ENCODE measurements at places on chromosomes 6 and 20.

DNA sequence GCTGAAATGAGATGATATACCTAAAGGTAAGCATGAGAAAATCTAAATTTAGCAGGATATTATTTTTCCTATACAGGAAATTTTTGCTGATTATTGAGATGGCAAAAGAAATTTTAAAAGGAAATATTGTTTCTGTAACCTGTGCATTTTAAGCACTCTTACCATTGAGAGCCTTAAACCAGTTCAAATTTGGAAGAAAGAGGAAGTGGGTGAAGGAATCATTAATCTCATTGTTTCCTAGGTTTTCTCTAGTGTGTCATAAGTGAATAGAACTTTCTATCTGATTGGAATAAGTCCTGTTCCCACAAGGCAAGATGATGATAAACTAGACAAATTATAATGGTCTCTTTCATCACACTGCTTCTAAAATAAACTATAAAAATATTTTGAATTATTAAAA is 22.4 kb upstream of the FKBP1C start:
- no peak for DNase-seq

- no peak for DNase-seq
Observed at GRCh38 chr20:35831029-35831428, 59.2 kb downstream of the PHF20 start.

DNA sequence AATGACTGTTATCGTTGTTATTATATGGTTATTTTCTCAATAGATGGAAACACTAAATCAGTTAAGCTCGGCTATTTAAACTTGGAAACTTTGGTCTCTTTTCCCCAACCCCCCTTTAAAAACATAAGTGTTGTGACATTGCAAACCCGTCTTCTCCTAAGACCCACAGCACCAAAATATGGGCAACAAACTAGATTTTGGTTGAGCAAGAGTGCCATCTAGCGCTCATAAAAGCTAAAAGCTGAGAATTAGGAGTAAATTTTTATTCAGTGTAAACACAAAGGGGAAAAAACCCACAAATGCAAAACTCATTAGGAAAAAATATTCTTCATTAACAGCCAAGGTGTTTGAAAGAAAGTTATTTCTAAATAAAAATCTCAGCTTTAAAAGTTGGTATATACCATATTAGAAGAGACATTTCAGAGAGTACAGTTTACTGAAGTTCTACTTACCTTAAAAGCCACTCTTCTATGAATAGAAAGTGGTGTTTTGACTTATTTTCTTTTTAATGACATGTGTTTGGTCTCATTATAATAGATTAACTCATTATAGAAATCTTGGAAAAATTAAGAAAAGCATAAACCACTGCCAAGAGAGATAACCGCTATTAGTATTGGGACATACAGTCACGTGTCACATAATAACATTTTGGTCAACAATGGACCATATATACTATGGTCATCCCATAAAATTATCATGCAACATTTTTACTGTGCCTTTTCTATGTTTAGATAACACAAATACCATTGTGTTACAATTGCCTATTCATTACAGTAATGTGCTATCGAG is 21.1 kb downstream of the SESN1 start:
- no peak for DNase-seq

- peak; percentile 96 for DNase-seq
Observed at GRCh38 chr6:109690737-109691621, at the start of the genes AK9 and FIG4. Gene AK9 (minus strand): TSS chr6:109691202. CDS start chr6:109675745, 15,457 bp downstream. Gene FIG4 (plus strand): TSS chr6:109691296. CDS start chr6:109691436, 140 bp downstream.

DNA sequence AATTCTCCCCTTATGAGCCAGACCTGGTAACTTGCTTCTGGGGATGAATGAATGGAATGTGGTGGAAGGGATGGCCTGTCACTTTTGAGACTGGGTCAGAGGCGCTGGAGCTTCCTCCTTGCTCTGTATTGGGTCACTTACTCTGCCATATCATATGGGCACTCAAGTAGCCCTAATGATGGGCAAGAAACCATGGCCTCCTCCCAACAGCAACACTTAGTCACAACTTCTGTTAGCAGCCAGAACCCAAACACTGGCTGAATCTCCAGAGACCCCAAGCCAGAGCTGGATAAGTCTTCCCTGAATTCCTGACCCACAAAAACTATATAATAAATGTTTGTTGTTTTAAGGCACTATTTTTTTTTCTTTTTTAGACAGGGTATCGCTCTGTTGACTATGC is 5.5 kb downstream of the E2F1 start:
- DNase-seq, result no peak

Measured in sigmoid colon (tissue), 7 donors.